Anterior cingulate cortex (tissue), 58 donors: ENCODE measurements at places on chromosomes 2 and 18.

DNA sequence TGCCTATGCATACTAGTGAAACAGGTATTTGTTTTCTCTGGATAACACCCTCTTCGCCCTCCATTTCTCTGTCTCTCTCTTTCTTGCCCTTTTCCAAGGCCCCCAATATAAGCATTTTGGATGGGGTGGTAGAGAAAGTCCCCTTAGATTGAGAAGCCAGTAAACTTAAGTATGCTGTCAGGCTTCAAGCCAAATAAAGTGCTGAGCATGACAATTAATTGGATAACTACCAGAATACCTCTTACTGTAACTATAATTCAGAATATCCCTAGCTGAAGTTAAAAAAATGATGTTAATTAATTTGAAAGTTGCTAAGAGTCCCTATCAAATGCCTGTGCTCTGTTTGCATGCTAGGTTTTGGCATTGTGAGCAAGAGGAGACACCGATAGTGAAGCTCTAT, 324.8 kb downstream of the PARD3B start:
- DNase-seq = no peak

DNA sequence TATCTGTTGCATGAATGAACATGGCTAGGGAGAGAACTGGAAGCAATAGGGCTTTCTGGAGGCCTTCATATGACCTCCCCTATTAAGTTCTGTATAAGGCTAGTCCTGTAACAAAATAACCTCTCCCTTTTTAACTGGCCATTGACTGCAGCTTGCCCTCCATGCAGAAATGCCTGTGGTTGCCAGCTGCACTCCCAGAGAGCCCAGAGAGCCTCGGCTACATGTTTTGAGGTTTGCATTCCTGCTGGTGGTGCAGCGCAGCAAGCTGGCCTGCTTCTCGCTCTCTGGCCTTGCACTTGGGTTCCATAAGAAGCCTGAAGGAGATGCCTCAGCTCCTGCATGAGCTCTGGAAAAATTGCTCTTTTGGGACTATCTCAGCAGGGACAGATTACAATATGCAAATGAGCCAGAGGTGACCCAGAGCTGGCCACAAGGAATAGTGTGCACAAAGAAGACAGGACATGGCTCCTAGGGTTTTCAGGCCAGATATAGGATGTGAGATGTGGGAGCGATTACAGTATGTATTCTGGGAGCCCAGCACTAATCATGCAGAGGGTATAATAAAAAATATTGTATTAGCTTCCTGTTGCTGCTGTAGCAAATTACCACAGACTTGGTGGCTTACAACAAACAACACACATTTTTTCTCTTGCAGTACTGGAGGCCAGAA, 186.7 kb downstream of the INSIG2 start:
- no peak for DNase-seq

DNA sequence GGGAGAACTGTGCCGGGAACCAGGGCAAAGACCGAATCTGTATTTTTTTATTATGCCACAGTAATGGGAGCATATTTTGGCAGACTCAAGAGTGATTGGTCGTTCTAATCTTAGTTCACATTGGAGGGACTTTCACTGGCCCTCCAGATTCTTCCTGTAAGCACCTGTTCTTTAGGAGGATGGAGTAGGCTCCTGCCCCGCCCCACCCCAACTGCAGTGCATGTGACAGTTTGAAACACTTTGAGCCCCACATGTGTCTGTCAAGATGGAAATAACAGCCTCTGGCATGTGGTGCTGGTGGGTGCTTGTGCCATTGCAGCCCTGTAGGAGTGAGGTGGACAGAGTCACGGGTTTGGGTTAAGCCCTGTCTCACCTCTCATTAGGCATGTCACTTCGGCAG, 43.3 kb upstream of the TXNDC2 start:
- DNase-seq = no peak

- DNase-seq = no peak
Observed at GRCh38 chr2:181305301-181306123, 151.7 kb upstream of the ITGA4 start.

- DNase-seq = no peak
Observed at GRCh38 chr2:167803449-167803988, 443.9 kb downstream of the STK39 start.

GRCh38 chr2:132667706-132668105, 2.3 kb downstream of the LYPD1 start:
- DNase-seq = no peak

GRCh38 chr2:60836491-60836890, 44.9 kb upstream of the REL start:
- no peak for DNase-seq

GRCh38 chr2:7899241-7899640, 782.6 kb upstream of the ID2 start:
- DNase-seq = no peak

GRCh38 chr2:231169488-231169887, 28.9 kb upstream of the ARMC9 start:
- DNase-seq = no peak

GRCh38 chr2:178514664-178515063, 34.4 kb downstream of the PLEKHA3 start:
- no peak for DNase-seq

GRCh38 chr2:174597345-174598047, at the start of gene WIPF1:
Gene WIPF1, minus strand, starts transcription at chr2:174597804. Its CDS starts 12,231 bp downstream, at chr2:174585573.
- DNase-seq = no peak

DNA sequence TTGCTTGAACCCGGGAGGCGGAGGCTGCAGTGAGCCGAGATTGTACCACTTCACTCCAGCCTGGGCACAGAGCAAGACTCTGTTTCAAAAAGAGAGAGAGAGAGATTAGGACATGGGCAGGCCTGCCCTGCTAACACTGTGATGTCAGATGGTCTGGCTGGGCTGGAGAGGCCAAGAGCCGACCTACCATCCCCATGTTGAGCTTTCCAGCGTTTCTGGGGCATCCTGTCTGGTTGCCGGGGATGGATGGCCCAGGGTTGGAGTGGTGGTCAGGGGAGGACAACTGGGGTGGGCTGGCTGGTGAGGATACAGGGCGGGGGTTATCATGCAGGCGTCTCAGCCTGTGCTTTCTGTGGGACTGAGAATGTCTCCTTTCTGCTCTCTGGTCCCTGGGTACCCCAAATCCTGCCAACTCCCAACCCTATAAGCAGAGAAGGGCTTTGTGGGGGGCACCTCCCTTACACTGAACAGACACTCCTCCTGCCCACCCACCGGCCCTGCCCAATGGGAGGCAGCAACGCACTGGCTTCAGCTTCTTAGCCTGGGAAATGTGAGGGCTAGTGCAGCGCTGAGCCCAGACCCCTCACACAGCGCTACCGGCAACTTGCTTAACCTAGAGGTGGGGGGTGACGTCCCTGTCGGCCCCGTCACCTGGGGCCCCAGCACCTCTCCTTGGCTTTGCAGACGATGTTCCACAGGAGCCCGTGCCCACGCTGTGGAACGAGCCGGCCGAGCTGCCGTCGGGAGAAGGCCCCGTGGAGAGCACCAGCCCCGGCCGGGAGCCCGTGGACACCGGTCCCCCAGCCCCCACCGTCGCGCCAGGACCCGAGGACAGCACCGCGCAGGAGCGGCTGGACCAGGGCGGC, 5.4 kb downstream of the SNORC start:
- DNase-seq = no peak

GRCh38 chr2:29226808-29227207, 111.6 kb downstream of the CLIP4 start:
- no peak for DNase-seq

DNA sequence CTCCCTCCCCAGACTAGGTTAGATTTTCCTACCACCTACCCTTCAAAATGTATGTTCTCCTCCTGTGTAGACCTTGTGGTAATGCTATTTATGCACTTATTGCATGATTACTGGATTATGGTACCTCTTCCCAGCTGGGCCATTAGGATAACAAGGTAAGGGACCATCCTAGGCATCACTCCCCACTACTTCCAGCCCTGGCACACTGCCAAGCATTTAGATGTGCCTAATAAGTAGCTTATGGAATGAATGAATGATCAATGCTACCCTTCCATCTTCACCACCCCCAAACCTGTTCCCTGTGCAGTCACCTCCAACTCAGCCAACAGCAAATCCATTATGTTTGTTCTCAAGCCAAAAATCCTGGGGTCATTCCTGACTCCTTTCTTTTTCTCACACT, 93.4 kb downstream of the C1QL2 start:
- no peak for DNase-seq

GRCh38 chr2:86223140-86223926, 24.1 kb downstream of the MRPL35 start:
- DNase-seq = no peak

- DNase-seq = no peak
Observed at GRCh38 chr18:22342625-22343024, 75.1 kb downstream of the CTAGE1 start.

DNA sequence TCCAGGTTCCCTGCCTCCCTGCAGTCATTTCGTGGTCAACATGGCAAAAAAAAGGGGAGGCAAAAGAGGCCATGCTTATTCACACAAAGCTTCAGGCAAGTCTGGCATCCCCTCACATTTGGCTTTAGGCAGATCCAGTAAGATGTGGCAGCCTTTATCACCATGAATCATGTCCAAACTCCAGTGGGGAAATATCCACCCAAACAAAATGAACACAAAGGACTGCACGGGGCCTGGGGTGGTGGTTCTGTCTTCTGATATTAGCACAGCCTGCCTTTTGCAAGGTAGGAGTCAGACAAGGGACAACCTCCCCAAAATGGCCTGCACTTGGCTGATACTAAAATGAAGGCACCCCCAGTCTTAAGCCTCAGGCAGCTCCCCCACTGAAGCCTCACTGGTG, 129.9 kb downstream of the ZBTB7C start:
- DNase-seq = no peak

- DNase-seq = no peak
Observed at GRCh38 chr2:238599549-238600505, 173.1 kb downstream of the ASB1 start.

GRCh38 chr2:71566372-71566771, 113.0 kb downstream of the DYSF start:
- DNase-seq = no peak

GRCh38 chr18:35067454-35067853, 26.2 kb downstream of the MAPRE2 start:
- DNase-seq = no peak

GRCh38 chr2:179826297-179826696, 35.1 kb downstream of the ZNF385B start:
- no peak for DNase-seq

DNA sequence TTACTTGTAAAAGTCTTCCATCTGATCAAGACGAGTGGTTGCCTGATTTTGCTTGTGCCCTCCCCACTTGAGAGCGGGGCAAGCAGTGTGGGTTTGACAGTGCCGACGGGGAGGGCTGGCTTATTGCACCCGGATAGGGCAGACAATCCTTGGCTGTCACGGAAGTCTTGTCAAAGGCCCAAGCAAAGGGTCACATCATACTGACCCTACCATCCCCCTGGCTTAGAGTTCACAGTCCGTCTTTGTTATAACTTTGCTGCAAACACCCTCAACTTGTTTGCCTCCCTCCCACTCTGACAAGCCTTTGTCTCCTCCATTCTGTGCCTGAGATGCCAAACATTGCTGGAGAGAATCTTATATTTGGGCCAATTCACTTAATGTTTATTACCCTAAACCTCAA, 165.9 kb upstream of the MSH6 start:
- no peak for DNase-seq

DNA sequence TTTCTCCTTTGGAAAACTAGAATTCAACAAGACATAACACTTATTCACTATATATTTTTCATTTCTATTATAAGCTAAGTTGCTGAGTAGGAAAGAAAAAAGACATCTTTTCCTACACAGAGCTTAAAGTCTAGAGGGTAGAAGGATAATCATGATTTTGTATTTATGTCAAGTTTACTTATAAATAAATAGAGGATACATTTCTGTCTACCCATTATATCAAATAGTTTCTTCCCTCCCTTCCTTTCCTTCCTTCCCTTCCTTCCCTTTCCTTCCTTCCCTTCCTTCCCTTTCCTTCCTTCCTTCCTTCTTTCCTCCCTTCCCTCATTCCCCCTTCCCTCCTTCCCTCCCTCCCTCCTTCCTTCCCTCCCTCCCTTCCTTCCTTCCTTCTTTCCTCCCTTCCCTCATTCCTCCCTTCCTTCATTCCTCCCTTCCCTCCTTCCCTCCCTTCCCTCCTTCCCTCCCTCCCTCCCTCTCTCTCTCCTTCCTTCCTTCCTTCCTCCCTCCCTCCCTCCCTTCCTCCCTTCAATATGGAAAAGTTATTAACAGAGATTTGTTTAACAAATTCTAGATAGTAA, 308.4 kb upstream of the COL3A1 start:
- DNase-seq = no peak

DNA sequence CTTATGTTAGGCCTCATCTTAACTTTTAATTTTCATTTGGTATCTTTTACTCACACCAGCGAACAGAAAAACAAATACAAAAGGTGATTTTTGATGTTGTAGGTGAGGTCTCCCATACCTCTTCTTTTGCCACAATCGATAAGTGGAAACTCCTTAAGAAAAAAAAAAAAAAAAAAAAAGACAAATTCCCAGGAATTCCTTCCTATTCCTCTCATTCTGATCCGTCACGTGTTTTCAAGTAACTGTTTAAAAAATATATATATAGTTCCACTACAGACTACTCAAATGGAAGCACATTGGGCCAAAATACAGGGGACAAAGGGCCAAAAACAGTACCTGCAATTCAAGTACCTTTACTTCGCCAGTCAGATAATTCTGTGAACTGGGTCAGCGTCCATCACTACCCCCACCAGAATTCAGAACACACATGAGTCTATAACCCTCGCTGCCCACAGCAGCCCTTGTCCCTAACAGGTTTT, 16.5 kb downstream of the NMUR1 start:
- DNase-seq = no peak
